ENCODE measurements at places on chromosomes 11 and 22.
A peak's percentile ranks its signal among the peaks of the same experiment; 100 is the strongest.

DNA sequence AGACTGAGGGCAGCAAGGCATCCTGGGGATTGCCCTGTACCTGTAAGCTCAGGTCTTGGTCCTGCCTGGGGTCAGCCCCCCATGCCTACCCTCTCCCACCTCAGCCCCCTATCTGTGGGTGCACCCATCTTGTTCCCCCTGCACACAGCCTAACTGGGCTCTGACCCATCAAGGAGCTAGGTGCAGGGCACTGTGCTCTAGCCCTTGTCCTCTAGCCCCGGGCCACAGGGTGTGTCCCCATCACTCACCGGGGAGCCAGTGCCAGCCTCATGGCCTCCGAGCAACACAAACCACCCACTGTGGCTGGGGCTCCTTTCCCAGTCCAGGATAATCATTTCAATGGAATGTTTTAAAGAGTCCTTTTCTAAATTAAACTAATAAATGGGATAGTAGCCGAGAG lies 293.9 kb upstream of the PLET1 start:
- DNase-seq = no peak

DNA sequence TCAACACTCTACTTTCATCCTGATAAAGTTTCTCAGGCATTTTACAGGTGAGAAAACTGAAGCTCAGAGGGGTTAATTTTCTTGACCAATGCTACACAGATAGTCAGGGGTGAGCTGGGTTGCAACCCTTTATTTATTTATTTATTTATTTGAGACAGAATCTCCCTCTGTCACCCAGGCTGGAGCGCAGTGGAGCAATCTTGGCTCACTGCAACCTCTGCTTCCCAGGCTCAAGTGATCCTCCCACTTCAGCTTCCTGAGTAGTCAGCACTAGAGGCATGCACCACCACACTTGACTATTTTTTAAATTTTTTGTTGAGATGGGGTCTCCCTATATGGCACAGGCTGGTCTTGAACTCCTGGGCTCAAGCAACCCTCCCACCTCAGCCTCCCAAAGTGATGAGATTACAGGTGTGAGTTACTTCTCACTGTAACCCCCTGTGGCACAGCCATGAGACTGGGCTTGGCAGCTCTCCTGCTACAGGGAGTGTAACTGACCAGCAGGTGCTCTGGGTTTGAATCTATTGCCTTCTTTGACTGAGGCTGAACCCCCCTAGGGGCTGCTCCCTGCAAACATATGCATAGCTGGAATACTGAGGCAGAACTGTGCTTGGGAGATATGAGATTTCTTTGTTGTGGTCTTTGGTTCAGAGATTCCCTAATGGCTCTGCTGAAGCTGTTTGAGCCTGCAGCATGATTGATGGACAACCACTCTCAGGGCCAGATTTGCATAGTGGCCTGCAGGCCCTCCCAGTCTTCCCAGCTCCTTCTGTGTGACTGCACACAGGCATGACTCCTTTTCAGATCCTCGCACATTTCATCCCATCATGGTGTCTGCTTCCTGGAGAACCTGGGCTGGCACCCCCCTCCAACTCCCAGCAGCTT lies 6.1 kb downstream of the C11orf96 start:
- DNase-seq = no peak

- DNase-seq = no peak
These were observed 91.3 kb upstream of the AMOTL1 start for GRCh38 chr11:94676814-94677213.

DNA sequence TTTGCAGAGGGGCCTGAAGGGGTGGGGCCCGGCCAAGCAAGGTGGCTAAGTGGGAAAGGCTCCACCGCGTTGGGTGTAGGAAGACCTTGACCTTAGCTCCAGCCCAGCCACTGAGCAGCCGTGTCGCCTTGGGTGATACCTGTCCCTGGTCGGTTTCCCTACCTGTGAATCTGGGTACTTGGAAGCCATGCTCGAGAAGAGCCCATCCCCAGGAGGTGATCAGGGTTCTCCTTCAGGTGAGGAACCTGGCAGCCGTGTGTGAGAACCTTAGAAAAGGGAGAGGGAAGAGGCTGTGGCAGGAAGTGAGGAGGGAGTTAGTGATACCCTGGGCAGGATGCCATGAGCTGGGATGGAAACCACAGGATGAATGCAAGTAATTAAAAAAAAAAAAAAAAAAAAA lies 21.6 kb downstream of the PPARA start:
- no peak for DNase-seq

GRCh38 chr22:27507935-27508526 lies 293.5 kb downstream of the MN1 start:
- no peak for DNase-seq

DNA sequence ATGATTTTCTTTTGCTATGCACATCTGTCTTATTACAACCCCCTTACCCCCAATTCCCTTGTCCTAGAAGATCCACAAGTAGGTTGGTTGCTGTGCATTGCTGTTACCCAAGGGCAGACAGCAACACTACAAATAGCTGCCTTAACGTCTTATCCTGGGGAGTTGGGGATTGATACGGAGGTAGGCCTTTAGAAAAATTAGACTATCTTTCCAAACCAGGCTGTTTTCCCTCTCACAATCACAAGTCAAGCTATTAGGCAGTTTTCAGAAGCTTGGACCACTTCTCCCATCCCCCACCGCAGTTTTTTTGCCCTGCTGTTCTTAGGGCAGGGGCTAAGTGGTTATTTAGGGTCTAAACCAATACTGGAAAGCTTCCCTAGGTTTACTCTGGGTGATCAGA lies 2.8 kb upstream of the PHLDB1 start:
- no peak for DNase-seq

GRCh38 chr11:75589933-75590332 lies 27.9 kb downstream of the SERPINH1 start:
- DNase-seq = no peak

GRCh38 chr11:11841116-11841722 lies 553 bp upstream of the USP47 start:
- DNase-seq = peak; percentile 31

- no peak for DNase-seq
These were observed 39.9 kb downstream of the SGSM3 start for GRCh38 chr22:40410272-40410671.

- DNase-seq = peak; percentile 45
These were observed 113.7 kb downstream of the ETS1 start for GRCh38 chr11:128473636-128474035.

All from activated CD4-positive, alpha-beta T cell treated with anti-CD3 and anti-CD28 coated beads for 48 hours (primary cell).